Activated T-cell treated with anti-CD3 and anti-CD28 coated beads, Interleukin-2, amount 50 U/mL, for 24 hours (primary cell): ENCODE measurements at places on chromosomes 1 and 21.
A peak's percentile ranks its signal among the peaks of the same experiment; 100 is the strongest.

GRCh38 chr1:59124166-59124565 lies 172.7 kb upstream of the FGGY start:
- DNase-seq = no peak

DNA sequence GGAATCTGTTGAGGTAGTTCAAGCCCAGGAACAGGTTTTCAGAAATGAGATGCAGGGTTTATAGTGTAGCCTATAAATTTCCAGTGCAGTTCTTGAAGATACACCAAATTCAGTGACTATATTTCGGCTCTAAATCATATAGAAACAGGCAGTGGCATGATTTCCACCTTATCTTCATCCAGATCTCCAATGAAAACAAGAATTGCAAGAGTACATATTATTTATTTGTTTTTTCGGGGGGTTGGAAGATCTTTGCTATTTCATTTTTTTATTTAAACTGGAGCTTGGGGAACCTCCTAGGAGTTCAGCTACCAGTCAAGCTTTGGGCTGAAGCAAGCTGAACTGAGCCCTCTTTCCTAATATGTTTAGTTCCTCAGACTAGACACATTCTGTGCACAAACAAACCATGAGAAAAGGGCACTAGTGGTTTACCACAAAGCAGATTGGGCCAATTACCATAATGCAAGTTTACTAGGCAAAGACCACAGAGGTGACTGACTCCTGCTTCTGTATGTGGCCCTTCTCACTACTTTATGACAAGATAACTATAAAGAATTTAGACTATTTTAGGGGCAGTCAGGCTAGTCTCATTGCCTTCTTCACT lies 68.5 kb downstream of the RGS2 start:
- DNase-seq = no peak

DNA sequence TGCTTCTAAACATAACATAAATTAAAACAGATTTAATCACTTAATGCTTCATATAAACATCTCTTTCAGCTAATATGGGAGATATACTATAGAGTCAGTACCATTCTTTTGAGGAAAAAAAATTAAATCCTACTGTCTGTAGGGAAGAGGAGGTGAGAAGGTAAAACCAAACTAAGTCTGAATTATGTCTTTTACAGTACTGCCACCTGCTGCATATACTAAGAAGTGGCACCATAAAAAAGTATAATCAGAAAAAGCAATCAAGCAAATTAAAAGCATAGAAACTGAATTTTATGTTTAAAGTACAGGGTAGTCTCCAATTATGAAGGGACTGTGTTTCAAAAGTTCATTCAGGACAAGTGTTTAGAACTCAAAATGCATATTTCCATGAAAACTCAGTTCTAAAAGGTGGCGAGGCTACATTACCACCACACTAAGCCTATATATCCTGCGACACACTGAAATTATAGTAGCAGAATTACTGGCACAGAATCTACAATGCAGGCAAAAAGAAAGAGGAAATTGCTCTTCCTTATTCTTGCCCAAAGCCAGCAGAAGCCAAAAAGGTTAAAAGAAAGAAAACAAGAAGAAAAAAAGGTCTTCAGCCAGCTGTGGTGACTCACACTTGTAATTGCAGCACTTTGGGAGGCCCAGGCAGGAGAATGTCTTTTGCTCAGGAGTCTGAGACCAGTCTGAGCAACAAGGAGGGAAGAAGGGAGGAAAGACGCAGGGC lies 9.0 kb downstream of the NSL1 start:
- DNase-seq = no peak

- no peak for DNase-seq
These were observed 577 bp downstream of the RAB3GAP2 start for GRCh38 chr1:220271706-220272046.

DNA sequence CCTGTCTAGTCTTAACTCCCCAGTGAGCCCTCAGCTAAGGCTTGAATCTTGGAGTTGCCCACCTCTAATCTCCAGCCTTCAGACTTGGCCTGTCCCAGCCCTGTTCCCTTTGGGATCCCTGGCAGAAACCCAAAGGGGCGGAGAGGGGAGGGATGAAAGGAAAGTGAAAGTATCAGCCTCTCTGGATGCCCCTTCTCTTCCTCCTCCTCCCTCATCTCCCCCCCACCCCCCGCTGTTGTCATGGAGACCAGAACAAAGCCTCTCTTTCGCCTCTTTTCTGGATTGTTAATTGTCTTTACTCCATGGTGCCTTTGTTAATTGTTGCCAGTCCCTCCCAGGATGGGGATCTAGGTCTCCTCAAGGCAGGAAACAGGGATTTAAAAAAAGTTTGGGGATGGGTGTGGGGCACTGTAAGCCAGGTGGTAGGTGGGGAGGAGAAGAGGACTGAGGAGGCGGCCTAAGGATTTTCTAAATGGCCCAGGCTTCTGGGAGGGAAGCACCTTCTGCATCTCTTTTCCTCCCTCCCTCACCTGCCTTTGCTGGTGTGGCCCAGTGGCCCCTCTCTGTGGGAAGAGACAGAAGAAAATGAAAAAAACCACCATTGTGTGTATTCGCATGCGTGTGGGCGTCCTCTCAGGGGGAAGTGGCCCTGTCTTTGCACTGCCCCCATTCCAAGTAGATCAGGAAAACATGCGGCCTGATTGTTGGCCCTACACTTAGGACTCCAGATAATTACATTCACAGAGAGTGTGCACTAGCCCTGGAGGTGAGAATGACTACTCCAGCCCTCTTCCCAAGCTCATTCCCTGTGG lies 7.5 kb upstream of the SOX13 start:
- no peak for DNase-seq

DNA sequence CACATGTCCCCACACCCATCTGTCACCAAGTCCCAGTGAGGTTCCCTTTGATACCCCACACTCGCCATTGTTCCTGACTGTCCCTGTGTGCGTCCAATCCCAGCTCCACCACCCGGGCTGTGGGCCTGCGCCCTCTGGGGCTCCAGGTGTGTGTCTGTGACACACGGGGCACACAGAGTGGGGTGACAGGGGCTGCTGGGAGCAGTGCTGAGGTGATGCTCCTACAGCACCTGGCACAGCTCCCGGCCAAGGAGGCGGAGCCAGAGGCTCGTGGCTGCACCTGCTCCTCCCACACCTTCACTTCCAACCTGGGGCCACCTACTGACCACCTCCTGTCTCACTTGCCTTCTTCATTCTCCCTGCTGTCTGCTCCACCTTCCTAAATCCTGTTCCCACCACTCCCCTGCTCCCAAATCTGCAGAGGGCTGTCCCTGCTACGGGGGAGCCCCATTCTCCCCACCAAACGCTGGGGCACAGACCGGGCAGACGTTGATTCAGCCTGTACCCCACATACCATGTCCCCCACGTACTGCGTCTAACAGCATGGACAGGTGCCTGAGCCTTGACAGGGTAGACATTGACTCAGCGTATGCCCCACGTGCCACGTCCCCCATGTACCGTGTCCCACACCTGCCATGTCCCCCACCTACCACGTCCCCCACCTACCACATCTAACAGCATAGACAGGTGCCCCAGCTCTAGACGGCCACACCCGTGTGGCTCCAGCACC lies 16.4 kb downstream of the WDR4 start:
- DNase-seq = no peak

DNA sequence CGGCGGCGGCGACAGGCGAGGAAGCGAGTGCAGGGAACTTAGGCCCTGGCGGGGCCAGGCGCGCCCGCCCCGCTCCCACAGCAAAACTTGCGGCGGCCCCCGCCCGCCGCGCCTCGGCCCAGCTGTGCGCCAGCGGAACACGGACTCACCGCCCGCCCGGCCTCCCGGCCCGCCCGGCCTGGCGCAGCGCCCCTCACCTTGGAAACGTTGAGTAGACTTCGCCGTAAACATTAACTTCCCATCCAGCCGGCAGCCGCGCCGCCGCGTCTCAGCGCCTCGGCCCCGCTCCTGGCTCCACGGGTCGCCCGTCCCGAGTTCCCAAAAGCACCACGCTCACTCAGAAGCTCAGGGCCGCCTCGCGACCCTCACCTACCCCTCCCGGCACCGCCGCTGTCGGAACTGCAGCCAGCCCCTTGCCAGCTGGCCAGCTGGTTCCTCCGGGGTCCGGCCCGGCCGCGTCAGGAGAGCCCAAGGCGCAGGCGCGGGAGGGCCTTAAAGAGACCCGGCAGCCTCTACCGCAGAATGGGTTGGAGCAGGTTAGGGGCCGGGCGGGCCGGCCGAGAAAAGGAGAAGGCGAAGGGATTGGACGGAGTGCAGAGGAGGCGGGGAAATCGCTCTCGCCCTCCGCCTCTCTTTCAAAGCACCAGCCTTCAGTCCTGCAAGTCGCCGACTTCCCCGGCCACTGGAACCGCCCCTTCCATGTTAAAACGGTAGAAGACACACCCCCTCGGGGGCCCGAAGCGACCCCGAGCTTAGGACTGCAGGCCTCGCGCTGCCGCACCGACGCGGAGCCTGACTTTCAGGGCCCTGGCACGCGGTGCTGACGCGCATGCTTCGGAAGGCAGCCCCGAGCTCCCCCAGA lies at the start of gene EVI5:
Gene EVI5, minus strand, starts transcription at position 470 of the 862 bp plus-strand sequence. CDS start 48,562 bp downstream, outside the sequence.
- DNase-seq = peak; percentile 81
